NCI-H1048 (cell line): ENCODE measurements at places on chromosomes 3 and 15.
A peak's percentile ranks its signal among the peaks of the same experiment; 100 is the strongest.

GRCh38 chr3:187714404-187714979, 12.1 kb upstream of the RTP2 start:
- DNase-seq, result peak; percentile 46

DNA sequence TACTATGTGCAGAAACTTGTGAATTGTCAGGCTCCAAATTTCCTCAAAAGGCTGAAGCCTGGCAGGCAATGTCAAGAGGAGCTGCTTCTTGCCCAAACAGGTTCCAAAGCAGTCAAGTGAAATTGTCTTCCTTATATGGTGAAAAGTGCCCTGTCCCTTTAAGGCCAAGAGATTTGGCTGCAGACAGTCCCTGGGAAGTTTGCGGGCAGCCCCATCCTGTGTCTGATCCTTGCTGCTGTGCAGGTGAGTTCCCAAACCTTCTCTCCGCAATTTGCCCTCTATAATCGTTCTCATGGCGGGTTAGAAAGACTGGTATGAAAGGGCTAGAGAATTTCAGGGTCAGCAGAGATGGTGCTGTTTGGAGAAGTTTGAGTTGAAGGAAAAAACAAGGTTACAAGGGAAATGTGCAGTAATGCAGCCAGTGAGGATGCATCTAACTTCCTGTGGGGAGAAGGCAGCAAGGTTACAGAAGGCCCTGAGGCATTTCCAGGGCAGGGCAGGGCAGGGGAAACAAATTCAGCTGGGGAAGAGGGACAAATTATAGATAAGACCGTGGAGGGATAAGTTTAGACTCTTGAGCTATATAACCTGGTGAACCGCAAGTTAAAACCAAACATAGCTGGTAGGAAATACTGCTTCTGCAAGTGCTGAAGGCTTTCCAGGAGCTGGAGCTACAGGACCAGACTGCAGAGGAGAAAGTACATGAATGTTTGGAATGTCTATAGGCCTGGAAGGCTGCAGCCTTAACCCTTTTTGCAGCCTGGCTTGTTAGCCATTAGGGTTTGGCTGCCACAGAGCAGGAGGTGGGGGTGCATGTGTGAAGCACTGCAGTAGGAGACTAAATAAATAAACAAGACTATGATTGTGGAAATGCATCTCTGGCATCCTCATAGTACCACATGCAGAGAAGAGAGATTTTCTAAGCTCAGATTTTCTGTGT, 256.2 kb upstream of the IL12A start:
- DNase-seq, result no peak

DNA sequence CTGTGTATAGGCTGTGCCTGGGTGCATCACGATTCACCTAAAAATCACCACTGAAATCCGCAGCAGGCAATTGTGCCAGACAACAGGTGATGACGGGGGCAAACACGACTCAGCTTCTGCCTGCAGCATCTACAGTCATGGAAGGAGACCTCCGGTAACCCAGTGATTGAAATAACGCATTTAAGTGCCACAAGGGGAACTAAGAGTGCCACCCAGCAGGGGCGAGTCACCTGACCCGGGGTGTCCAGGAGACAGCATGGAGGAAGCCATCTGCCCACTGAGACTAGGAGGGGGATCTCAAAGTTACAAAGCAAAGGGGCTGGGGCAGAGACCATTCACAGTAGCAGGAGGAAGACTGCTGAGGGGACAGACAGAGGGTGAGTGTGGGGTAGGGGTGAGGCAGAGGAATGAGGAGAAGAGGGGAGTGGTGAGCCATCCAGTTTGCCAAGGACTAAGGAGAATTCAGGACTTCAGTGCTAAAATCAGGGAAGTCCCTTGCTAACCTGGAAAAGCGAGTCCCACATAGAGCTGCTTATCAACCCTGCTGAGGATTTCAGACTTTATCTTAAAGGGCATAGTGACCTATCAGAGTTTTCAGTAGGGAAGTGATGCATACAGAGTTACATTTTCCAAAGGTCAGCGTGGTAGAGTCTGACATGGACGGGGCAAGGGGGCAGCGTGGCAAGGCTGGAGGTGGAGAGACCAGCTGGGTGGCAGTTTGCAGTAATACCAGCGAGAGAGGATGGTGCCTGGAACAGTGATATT, 256.7 kb upstream of the HES1 start:
- no peak for DNase-seq

DNA sequence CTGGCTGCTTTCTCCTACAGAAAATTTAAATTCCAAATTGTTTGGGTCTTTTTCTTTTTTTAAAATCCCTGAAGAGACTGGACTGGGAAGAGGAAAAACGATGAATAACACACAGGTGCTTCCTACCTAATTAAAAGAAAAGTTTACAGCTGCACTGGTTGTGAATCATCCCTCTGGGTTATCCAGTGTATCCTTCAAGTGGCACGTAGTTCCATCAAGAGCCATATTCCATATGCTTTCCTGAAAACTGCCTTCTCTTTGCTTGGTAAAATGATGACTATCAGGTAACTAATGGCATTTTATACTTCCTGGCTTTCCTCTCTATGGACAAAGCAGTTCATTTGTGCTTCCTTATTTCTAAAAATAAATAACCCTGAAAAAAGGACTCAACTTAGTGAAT, 123.2 kb downstream of the MAGI1 start:
- no peak for DNase-seq

- no peak for DNase-seq
These were observed 99.6 kb downstream of the SHQ1 start for GRCh38 chr3:72748659-72749058.

DNA sequence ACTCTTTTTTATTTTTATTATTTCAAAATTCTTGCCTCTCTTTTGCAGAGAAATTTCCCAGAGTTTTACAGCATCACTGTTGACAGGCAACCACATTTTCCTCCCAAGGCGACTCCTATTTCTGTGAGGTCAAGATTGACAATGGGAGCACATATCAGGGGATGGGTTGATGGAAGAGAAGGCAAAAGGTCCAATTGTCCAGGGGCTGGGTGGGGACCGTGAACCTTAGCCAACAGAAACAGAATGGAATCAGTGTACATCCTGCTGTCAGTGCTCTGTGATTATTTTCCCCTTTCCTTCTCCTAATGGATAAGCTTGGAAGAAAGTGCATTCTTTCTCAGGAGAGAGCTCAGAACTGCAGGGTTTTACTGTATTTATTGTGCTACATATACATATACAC, 42.4 kb downstream of the CNTN6 start:
- DNase-seq, result no peak

DNA sequence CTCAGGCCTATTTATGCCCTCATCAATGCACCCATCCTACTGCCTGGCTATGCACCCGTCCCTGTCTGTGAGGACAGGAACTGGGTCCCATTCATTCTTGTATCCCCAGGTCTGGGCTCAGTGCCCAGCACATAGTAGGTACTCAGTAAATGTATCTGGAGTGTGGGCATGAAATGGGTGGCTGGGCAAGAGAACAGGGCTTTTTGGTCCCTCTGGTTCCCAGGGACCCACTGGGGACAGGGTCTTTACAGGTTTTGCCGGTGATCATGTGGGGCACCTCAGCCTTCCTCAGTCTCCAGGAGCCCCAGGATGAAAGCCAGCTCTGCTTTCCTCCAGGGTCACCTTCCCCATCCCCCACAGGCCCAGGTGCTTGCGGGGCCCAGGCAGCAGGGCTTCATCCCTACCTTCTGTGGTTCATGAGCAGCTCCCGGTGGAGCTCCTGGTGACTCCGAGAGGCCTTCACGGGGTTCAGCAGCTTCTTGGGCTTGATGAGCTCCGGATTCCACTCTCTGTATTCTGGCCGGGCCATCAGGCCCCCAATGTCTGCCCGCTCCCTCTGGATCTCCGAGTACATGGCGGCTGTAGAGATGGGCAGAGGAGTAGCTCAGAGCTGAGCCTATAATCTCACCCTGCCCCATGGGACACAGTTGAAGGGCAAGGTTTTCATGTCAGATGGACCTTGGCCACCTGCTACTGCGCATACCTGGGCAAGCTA, 7.7 kb downstream of the FAM107A start:
- no peak for DNase-seq

DNA sequence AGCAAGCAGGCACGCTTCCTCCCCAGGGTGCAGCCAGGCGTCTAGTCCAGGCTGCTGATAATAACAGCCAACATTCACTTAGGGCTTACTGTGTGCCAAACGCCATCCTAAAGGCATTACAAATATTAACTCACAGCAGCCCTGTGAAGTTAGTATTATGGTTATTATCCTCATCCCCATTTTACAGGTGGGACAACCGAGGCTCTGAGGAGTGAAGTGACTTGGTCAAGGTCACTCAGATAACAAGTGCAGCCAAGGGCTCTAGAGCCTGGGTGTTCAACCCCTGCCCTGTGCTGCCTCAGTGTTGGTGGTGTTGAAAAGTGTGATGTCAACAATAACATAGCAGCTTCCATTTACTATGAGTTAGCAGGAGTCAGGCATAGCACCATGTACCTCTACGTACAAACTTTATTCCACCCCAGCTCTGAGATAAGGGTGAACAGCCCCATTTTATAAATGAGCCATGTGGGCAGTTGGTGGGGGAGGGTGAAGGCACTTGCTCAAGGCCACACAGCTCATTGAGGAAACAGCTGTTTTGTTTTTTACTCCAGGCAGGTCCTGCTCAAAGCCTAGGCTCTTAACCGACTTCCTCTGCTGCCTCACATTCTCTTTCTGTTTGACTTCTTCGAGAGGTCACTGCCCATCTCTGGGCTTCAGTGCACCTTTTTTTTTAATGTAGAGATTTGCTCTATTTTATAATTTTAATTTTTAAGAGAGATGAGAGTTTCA, 24.0 kb upstream of the TRH start:
- no peak for DNase-seq

GRCh38 chr3:46713898-46714552, 3.6 kb downstream of the PRSS50 start:
- DNase-seq, result no peak

DNA sequence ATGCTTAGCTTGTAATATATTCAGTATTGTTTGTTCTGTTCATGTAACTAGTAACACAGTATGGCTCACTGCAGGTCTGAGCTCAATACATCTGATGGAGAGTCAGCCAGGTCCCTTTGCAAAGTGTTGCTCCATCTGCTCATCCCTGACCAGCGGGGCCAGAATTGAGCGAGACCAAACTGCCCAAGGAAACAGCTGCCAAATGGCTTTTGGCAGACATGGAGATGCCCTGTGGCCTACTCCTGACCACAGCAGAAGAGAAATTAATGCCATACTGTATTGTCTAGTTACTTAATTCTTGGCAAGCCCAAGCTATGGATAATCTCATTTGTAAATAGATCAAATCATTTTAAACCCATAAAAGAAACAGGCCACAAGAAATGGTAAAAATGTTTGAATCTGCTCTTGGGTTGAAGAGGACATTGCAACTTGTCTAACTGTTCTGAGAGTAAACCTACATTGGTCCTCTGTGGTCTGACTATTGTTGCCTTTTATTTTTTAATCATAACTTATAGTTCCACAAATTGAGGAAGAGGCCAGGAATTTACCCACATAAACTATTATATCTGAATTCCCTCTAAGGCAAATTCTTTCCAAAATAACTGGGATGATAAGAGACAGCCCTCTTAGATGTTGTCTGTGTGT, 209.5 kb downstream of the EBLN2 start:
- no peak for DNase-seq

DNA sequence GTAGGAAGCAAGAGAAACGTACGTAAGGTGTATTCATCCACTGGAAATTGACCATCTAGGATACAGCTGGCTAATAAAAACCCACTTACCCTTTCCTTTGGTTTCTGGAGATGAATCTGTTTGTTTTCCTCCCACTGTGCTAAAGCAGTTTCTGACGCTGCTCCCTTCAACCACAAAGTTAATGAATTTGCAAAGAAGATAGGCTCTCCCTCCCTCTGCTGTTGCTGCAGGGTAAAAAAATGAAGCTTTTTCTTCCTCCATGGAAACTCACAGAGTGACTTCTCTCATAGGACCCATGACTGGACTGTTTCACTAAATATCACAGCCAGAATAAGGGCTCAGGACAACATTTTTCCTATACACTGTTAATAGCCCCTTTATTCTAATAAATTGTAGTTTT, 172.1 kb upstream of the LRRN1 start:
- no peak for DNase-seq
